Spinal cord (tissue), 10 donors: ENCODE measurements at places on chromosomes 1 and 21. TPM values are rescaled to one million over a fixed set of nuclear protein-coding genes. Genes with fewer than 3 reads are reported as not detected.

DNA sequence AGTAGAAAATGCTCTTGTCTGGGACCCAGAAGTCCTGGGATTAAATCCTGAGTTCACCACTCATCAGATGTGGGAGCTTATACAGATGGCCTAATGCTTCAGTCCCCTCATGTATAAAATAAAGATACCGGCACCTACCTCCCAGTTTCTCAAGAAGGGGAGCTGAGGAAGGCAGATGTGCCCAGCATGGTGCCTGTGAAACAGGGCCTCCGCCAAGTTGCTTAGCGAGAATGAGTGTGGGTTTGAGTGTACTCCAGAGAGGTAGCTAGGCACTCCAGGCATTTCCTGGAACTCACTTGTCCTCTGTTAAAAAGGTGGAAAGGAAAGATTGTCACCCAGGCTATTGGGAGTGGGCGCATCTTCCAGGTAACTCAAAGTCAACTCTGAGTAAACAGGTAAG, 37.8 kb downstream of the IER5 start:
- no peaks in the 10 kb centered on the region for H3K27me3 ChIP-seq
- peaks cover 33% of the 10 kb centered on the region for H3K4me1 ChIP-seq
- no peaks in the 10 kb centered on the region for H3K36me3 ChIP-seq
- no peak overlapping the region for H3K27ac ChIP-seq
- no peak overlapping the region for H3K4me3 ChIP-seq
- DNase-seq: no peak

DNA sequence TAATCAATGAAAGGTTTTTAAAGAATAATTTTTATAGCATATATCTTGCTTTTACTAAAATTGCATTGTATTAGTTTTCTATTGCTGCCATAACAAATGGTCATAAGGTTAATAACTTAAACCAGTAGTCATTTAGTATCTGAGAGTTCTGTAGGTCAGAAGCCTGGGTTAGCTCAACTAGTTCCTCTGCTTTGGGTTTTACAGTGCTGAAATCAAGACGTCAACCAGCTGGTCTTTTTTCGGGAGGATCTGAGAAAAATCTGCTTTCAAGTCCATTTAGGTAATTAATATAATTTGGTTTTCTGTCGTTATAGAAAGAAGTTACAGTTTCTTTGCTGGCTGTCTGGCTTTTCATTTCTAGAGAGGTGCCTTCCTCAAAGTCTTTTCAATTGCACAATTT, 577.7 kb downstream of the MRPL39 start:
- H3K27me3 ChIP-seq: no peaks in the 10 kb centered on the region
- no peak overlapping the region for H3K27ac ChIP-seq
- H3K36me3 ChIP-seq: no peaks in the 10 kb centered on the region
- H3K4me1 ChIP-seq: no peaks in the 10 kb centered on the region
- no peak for DNase-seq
- no peak overlapping the region for H3K4me3 ChIP-seq

DNA sequence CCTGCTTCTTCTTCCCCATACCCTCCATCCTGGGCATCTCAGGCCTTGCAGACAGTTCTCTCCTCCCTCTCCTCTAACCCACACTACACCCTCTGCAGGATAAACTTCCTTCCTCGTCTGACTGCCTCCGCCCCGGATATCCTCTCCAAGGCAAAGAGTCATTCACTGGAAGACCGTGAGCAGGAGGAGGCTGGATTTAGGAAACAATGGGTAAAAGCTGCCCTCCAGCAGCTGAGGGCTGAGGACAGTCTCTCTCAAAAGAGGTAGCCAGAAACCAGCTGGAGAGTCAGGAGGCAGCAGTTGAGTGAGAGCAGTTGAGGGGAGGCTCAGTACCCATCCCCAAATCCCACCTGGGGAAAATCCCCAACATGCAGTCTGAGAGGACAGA, 1.4 kb downstream of the CSRP1 start:
- DNase-seq: no peak
- peak overlapping the region; percentile 66 for H3K4me3 ChIP-seq
- H3K27me3 ChIP-seq: no peaks in the 10 kb centered on the region

The FCRL5 gene
- total RNA-seq: not detected

GRCh38 chr1:197235355-197235754, 32.7 kb upstream of the CRB1 start:
- H3K27me3 ChIP-seq: no peaks in the 10 kb centered on the region
- DNase-seq: no peak
- H3K4me3 ChIP-seq: no peak overlapping the region
- H3K36me3 ChIP-seq: no peaks in the 10 kb centered on the region

The WDR47 gene
- 92.9 TPM for total RNA-seq

DNA sequence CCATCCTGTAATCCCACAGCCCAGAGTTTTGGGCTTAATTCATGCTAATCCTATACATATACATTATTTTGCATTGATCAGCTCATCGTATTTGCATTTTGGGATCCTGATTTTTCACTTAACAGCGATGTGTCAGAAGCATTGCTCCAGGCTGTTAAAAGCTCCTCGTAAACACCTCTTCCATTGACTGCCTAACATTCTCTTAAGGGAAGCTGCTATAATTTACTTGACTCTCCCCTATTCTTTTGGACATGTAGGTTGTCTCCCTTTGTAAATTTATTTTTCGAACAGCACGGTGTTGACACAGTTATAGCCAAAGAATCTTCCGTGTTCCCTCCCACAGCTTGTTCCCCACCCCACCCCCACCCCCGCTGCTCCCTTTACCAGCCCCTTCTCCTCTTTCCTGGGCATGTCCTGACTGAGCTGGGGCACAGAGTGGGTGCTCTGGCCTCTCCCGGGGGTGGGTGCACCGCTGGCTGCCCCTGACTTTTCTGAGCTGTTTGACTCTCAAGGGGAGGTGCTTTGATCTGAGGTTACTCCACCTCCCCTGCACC, 22.8 kb downstream of the LDLRAP1 start:
- H3K27me3 ChIP-seq: no peaks in the 10 kb centered on the region
- no peak overlapping the region for H3K4me3 ChIP-seq
- peaks cover 82% of the 10 kb centered on the region for H3K4me1 ChIP-seq
- no peak for DNase-seq

The COA7 gene
- 16.5 TPM for total RNA-seq

DNA sequence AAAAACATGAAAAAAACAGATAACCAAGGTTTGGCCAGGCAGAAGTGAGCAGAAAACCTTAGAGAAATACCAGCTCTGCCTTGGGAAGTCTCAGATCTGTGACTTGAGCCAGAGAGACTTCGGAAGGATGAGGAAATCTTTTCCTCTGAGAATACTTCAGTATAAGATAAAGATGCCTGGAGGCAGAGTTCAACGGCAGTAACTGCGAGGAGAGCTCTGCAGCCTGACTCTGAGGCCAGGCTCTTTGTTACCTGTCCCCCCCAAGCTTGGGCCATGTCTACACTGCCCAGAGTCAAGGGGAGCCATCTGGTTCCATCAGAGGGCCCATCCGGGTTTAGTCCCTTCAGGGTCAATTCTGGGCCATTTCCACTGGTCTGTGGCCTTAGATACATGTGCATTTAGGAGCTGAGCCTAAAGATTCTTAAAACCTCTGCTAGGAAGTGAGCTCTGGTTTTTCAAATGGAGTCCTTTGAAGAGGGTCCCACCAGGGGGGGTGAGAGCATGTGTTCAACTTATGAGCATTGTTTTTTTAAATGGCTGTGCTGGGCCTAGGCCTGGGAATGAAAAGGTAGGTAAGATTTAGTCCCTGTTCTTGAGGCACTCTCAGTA, 8.7 kb downstream of the KIRREL1 start:
- peaks cover 37% of the 10 kb centered on the region for H3K4me1 ChIP-seq
- H3K27ac ChIP-seq: peak overlapping the region; percentile 81
- DNase-seq: no peak

- H3K27ac ChIP-seq: no peak overlapping the region
- no peak for DNase-seq
- no peaks in the 10 kb centered on the region for H3K36me3 ChIP-seq
These were observed 89.3 kb upstream of the CNIH3 start for GRCh38 chr1:224526771-224527170.

- H3K27ac ChIP-seq: no peak overlapping the region
- no peaks in the 10 kb centered on the region for H3K27me3 ChIP-seq
- H3K36me3 ChIP-seq: no peaks in the 10 kb centered on the region
- no peak overlapping the region for H3K4me3 ChIP-seq
- no peaks in the 10 kb centered on the region for H3K4me1 ChIP-seq
These were observed 19.2 kb upstream of the COL24A1 start for GRCh38 chr1:86175756-86176155.

The PGBD5 gene
- total RNA-seq: 10.8 TPM

- H3K27me3 ChIP-seq: no peaks in the 10 kb centered on the region
- H3K4me3 ChIP-seq: no peak overlapping the region
- peaks cover 4% of the 10 kb centered on the region for H3K4me1 ChIP-seq
- H3K27ac ChIP-seq: no peak overlapping the region
- DNase-seq: no peak
These were observed 33.0 kb downstream of the SETD4 start for GRCh38 chr21:36027347-36027746.

The GATAD2B gene
- 18.7 TPM for total RNA-seq

GRCh38 chr1:8976338-8976737, 30.7 kb downstream of the CA6 start:
- H3K27ac ChIP-seq: no peak overlapping the region
- no peak overlapping the region for H3K4me3 ChIP-seq
- H3K27me3 ChIP-seq: no peaks in the 10 kb centered on the region
- H3K4me1 ChIP-seq: no peaks in the 10 kb centered on the region
- DNase-seq: no peak
- no peaks in the 10 kb centered on the region for H3K36me3 ChIP-seq

The NES gene
- 37.9 TPM for total RNA-seq

- no peaks in the 10 kb centered on the region for H3K27me3 ChIP-seq
- peak; percentile 89 for DNase-seq
- peaks cover 22% of the 10 kb centered on the region for H3K36me3 ChIP-seq
- no peak overlapping the region for H3K27ac ChIP-seq
- H3K4me3 ChIP-seq: no peak overlapping the region
- peaks cover 20% of the 10 kb centered on the region for H3K4me1 ChIP-seq
These were observed 74.9 kb downstream of the NFASC start for GRCh38 chr1:204945565-204945977.

The FAM72C gene
- 0.40 TPM for total RNA-seq
